ENCODE measurements at places on chromosomes 1 and 21. TPM values are rescaled to one million over a fixed set of nuclear protein-coding genes. Genes with fewer than 3 reads are reported as not detected.

The YY1AP1 gene
- total RNA-seq, result 262 TPM

The CFAP107 gene
- total RNA-seq, result not detected

The IL20 gene
- not detected for total RNA-seq

The LRRC53 gene
- under 0.01 TPM for total RNA-seq

The C1orf141 gene
- 0.25 TPM for total RNA-seq

The LENEP gene
- not detected for total RNA-seq

The RBM34 gene
- 44.5 TPM for total RNA-seq

The S100A6 gene
- 8.1 TPM for total RNA-seq

The ENO1 gene
- 223 TPM for total RNA-seq

The MPZ gene
- 0.49 TPM for total RNA-seq
